ENCODE measurements at places on chromosomes 7 and 10. TPM values are rescaled to one million over a fixed set of nuclear protein-coding genes. Genes with fewer than 3 reads are reported as not detected.

- DNase-seq = no peak
Observed at GRCh38 chr7:28544453-28545117, 132.3 kb downstream of the CREB5 start.

GPR85 gene
- total RNA-seq = 0.62 TPM

SPDYE6 gene
- total RNA-seq = not detected

DNA sequence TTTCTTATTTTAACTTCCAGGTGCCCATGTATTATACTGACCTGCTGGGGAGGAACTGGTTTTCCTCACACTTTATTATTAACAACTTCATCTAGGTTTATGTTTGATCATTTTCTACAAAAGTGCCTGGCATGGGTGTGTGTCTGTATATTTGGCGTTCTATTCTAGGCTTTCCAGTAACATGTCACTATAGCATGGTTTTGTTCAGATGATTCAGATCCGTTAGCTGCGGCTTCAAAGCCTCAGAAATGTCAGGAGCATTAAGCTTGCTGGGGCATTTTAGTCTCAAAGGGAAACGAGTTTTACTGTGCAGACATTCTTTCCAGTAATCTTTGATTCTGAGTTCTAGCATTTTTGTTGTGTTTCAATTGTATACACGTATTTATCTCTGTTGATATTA is 2.3 kb downstream of the INPP5A start:
- DNase-seq = no peak

CPA2 gene
- total RNA-seq = not detected

NPTX2 gene
- 3.1 TPM for total RNA-seq
